ENCODE measurements at places on chromosomes 2 and 18. TPM values are rescaled to one million over a fixed set of nuclear protein-coding genes. Genes with fewer than 3 reads are reported as not detected.

DNA sequence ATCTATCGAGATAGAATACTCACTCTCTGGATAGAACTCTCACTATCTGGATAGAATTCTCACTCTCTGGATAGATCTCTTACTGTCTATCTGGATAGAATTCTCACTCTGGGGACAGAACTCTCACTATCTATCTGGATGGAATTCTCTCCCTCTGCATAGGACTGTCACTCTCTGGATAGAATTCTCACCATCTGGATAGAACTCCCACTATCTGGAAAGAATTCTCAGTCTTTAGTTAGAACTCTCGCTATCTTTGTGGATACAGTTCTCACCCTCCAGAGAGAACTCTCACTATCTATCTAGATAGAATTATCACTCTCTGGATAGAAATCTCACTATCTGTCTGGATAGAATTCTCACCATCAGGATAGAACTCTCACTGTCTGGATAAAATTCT, 16.5 kb downstream of the ABCG8 start:
- DNase-seq = no peak

DNA sequence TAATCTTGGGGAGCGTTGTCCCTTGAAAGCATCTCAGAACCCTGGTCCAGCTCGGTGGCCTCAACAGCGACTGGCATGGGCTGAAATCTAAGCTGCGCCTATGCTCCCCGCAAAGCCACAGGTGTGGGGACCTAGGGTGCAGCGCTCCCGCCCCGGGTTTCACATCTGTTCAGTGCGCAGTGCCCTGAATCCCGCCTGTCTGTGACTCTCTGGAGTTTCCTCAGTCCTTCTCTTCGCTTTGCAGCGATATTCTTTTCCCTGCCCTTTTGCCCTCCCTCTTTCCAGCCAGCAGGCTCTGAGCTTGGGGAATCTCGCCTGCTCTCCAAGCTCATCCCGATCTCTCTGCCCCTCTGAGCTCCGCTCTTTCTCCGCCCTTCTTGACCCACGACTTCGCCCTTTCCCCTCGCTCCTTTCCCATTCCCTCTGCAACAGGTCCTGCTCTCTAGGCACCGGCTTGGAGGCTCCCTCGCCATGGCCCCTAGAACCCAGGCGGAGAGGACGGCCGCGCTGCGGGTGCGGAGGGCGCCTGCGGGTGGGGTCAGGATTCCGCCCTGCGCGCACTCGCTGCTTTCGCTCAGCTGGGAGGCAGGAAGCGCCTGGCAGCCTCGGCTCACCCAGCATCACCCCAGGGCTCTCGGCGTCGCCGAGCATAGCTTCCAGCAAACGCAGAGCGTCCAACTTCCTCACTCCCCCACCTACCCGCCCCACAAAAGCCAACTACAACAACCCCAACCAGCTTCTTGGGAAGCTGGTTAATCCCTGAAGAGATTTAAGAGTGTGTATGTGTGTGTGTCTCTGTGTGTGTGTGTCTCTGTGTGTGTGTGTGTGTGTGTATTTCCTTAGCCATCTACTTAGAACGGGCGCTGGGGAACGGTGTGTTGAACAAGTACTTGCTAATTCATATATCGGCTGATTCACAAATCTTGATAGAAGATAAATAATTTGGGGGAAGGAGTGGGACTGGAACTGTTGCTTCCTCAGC, 1.1 kb downstream of the GRP start:
- no peak for DNase-seq

DNA sequence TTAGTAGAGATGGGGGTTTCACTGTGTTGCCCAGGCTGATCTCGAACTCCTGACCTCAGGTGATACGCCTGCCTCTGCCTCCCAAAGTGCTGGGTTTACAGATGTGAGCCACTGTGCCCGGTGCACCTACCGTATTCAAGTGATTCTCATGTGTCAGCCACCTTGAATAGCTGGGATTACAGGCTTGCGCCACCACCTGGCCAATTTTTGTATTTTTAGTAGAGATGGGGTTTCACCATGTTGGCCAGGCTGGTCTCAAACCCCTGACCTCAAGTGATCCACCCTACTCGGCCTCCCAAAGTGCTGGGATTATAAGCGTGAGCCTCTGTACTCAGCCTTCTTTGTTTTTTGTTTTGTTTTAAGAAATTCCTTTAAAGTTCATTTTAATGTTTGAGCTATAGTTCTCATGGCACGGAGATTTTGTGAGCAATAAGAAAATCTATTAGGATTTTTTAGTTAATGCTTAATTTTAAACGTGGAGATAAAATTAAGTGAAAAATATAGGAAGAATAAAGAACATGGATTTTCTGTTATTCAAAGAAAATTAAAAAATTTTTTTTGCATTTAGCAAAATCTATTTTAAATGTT, 242.6 kb downstream of the PHLPP1 start:
- DNase-seq = no peak

DNA sequence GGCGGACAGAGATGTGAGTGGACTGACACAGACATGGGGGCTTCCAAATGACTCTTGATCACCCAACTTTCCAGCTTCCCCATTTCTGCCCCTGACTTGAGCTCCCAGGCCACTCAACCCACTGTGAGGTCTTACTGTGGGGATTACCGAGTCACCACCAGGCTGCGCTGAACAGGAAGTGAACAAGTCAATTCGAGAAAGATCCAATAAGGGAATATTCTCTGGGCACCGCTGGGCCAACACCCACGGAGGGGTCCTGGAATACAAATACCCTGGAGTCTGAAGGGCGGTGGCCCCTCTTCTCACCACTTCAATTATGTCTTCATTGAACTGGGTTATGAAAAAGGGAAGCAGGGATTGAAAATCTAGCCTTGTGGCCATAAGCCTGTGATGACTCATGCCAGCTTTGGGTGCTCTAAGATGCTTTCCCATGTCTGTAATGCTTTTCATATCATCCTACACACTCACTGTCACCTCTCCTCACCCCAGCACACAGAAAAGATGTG, 37.7 kb downstream of the BCL11A start:
- DNase-seq = no peak

- no peak for DNase-seq
Observed at GRCh38 chr18:13448335-13448795, 229.8 kb downstream of the LDLRAD4 start.

GRCh38 chr18:475202-476031, 25.1 kb downstream of the COLEC12 start:
- DNase-seq = no peak

The ADCYAP1 gene
- total RNA-seq = 1.3 TPM

The DSEL gene
- total RNA-seq = 34.1 TPM

The DSG2 gene
- 2.8 TPM for total RNA-seq

The CKAP2L gene
- 1.3 TPM for total RNA-seq

The SLC5A7 gene
- total RNA-seq = 0.14 TPM
